ENCODE measurements at places on chromosomes 1 and 21. TPM values are rescaled to one million over a fixed set of nuclear protein-coding genes. Genes with fewer than 3 reads are reported as not detected.

DNA sequence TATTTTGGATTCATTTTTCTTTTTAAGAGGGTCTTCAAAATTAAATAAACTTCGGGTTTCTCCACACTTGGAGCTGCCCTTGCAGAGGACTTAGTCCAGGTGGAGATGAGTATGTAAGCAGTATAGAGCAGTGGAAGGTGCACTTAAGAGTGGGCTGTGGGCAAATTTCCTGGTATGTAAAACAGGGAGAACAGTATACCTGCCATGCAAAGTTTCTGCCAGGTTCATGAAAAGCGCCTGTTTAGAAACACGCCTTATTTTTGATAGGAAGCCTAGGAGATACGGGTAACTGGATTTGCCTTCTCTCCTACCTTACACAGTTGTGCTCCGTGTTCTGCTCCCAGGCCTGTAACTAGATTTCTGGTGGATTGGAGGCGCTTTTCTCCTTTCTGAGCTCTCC, 1.2 kb downstream of the KDM4A start:
- peak; percentile 60 for DNase-seq

GRCh38 chr1:176994931-176995596, 169.4 kb downstream of the ASTN1 start:
- DNase-seq, result no peak

DNA sequence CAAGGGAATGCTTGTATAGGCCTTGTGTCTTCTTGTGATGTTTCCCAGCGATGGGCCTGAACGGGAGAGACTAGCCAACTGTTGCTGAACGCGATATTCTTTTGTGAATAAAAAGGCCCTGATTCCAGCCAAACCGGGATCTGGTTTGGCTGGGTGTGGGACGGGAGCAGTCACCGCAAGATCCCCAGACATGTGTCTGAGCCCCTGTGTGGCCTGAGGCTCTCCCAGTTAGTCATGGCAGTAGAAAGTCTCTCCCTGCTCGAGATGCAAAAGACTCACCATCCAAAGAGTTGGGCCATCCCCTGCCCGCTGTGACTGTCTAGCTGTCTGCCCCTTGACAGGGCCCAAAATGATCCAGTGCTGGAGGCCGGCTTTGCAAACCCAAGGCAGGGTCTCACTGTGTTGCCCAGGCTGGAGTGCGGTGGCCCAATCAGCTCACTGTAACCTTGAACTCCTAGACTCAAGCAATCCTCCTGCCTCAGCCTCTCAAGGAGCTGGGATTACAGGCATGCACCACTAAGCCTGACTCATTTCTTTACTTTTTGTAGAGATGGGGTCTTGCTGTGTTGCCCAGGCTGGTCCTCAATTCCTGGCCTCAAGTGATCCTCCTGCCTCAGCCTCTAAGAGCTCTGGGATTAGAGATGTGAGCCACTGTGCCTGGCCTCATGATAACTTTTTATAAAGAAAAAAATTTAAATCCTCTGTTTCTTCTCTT, 56.4 kb downstream of the KIF26B start:
- DNase-seq, result no peak

- peak; percentile 53 for DNase-seq
Measured at GRCh38 chr1:97159342-97159741, 437.8 kb downstream of the PTBP2 start.

GRCh38 chr1:201376464-201377374, 761 bp downstream of the TNNT2 start:
- DNase-seq, result peak; percentile 73

DNA sequence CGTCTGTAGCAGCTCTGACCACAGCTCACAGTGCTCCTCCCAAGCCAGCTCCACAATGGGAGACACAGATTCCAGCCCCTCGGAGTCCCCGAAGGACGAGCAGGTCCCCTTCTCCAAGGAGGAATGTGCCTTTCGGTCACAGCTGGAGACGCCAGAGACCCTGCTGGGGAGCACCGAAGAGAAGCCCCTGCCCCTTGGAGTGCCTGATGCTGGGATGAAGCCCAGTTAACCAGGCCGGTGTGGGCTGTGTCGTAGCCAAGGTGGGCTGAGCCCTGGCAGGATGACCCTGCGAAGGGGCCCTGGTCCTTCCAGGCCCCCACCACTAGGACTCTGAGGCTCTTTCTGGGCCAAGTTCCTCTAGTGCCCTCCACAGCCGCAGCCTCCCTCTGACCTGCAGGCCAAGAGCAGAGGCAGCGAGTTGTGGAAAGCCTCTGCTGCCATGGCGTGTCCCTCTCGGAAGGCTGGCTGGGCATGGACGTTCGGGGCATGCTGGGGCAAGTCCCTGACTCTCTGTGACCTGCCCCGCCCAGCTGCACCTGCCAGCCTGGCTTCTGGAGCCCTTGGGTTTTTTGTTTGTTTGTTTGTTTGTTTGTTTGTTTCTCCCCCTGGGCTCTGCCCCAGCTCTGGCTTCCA, 22.9 kb upstream of the VPS13D start:
- no peak for DNase-seq

- no peak for DNase-seq
Measured at GRCh38 chr1:82108843-82109242, 308.1 kb downstream of the ADGRL2 start.

GRCh38 chr1:48582408-48582807, 110.4 kb upstream of the SPATA6 start:
- DNase-seq, result no peak

- no peak for DNase-seq
Measured at GRCh38 chr1:31976401-31976800, 37.3 kb upstream of the KHDRBS1 start.

GRCh38 chr1:54980528-54981241, at the start of gene TMEM61:
TMEM61 (plus strand) TSS chr1:54980628; CDS start chr1:54981066, 438 bp downstream.
- DNase-seq, result no peak

DNA sequence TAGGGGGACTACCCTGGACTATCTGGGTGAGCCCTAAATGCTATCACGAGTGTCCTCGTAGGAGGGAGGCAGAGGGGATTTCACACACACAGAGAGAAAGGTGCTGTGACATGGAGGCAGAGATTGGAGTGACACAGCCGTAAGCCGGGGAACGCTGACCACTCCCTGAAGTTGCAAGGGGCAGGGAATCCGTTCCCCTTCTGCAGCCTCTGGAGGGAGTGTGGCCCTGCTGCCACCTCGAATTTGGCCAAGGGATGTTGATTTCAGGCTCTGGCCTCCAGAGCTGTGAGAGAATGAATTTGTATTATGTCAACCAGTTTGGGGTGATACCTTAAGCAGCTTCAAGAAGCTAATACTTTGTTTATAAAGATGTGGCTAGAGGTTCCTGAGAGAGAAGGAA, 137.7 kb downstream of the ACTL8 start:
- no peak for DNase-seq

- peak; percentile 71 for DNase-seq
Measured at GRCh38 chr1:222711319-222712252, 705 bp downstream of the AIDA start.

DNA sequence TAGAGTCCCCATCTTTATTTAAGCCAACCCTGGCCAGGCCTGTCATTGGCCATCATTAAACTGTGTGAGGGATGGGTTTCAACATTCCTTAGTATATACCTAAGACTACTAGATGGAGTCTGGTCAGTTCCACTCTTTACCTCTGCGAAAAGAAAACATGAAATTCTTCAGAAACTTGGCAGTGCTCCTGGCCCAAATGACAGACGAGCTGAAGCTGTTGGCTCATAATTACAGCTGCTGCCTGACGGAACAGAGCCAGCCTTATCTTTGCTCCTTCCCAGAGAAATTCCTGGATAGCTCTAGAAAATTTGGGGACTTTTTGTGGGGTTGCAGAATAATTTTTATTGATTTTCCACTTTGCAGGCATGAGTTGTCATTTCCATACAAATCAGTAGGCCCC, 30.4 kb downstream of the NPHS2 start:
- DNase-seq, result no peak

DNA sequence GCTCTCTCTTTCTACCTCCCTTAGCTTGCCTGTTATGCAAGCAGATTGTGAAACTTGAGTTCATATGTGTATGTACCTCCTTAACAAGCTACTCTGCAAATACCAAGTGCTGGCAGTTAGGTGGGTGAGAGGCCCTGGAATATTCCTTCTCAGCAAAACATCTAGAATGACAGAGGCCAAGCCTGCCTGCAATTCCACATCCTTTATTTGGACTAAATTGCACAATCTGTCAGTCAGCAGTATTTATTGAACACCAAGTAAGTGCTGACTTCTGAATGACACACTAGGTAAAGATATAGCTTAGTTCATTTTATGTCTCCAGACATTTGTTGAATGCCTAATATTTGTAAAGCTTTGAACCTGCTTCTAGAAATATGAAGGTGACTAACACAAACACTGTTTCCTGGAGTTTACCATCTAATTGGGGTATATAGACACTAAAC, 87.5 kb downstream of the RGL1 start:
- no peak for DNase-seq

The FAM72B gene
- 33.3 TPM for total RNA-seq

The C1orf185 gene
- total RNA-seq, result not detected

The AGMAT gene
- 3.3 TPM for total RNA-seq

The SPRR3 gene
- not detected for total RNA-seq

The KRTAP13-2 gene
- not detected for total RNA-seq

The PDPN gene
- total RNA-seq, result not detected

The REN gene
- not detected for total RNA-seq

The NGF gene
- not detected for total RNA-seq

The ZNF678 gene
- total RNA-seq, result 19.6 TPM

The IL10 gene
- not detected for total RNA-seq

The FLVCR1 gene
- total RNA-seq, result 13.0 TPM

The OR2AK2 gene
- 0.22 TPM for total RNA-seq

The PIK3R3 gene
- 10.4 TPM for total RNA-seq

All from Karpas-422 (cell line).